Kasumi-1 (cell line): ENCODE measurements at places on chromosomes 4 and X.

DNA sequence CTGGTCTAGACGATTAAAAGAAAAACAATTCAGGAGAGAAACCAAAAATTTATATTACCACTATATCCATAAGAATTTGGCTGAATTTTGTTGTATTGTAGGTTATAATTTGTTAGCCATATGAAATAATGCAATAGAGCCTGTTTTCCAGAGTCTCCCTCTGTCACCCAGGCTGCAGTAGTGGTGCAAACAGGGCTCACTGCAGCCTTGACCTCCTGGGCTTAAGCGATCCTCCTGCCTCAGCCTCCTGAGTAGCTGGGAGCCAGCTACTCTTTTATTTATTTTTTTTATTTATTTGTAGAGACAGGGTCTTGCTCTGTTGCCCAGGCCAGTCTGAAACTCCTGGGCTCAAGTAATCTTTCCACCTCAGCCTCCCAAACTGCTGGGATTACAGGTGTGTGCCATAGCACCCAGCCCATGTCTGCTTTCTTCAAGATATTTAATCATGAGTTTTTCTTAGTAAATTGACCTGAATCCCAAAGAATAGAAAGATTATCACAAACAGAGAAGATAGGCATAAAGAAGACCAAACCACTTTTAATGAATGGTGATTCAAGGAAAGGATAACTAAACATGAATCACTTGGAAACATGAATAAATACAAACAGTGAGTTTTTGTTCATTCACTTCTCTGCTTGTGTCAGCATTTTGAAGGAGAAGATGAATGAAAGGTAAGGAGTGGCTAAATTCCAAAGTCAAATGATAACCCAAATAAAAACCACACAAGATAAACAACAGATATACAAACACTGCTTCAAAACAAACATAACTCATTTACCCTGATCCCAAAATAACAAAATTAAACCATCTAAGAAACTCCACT, 82.1 kb downstream of the PPP3CA start:
- no peak for DNase-seq

- DNase-seq, result no peak
Observed at GRCh38 chr4:100162027-100162685, 28.1 kb downstream of the DDIT4L start.

DNA sequence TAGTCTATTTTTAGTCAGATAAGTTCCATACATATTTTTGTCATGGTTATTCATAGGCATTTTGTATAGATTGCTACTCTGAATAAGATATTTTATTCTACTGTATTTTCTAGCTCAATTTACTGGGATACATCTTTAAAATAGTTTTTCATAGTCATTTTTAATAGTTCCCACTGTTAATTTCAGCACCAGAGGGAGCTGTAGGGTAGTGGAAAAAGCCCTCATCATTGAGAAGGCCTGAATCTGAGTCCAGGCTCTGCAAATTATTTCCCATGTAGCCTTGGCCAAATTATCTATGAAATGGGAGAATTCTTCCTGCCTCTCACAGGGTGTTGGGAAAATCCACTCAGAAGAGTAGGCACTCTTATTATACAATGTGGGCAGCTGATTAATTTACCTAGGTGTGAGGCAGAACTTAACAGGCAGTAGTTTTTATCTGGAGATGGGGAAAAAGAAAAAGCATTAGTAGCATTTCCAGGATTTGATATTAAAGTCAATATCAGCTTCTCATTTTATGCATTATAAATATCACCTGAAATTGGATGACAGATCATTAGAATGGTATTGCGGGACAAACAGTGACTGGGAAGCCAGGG, 102.9 kb upstream of the PAQR3 start:
- DNase-seq, result peak; percentile 74

GRCh38 chr4:186844059-186844681, 120.5 kb upstream of the FAT1 start:
- DNase-seq, result no peak

DNA sequence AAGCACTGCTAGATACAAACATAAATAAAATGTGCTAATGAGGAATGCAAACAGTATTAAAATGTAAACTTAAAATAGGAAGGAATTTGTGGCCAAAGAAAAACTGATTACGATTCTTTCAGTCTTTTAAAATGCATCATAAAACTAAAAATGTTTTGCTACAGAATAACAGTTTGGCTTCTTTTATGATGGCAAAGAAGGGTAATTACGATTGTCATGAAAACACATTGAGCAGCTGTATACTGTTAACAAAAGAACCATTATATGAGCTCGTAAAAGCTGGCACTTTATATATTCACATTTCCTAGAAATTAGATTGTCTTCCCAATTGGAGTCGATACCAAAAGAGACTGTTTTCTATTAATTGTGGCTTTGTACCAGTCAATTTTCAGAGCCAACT, 290.4 kb downstream of the NR3C2 start:
- DNase-seq, result no peak

GRCh38 chrX:70281951-70282350, at the start of gene RAB41:
TSS of gene RAB41 (plus strand) at chrX:70282172. CDS start at chrX:70282218, 46 bp downstream.
- no peak for DNase-seq
